ENCODE measurements at places on chromosomes 7 and 10.

DNA sequence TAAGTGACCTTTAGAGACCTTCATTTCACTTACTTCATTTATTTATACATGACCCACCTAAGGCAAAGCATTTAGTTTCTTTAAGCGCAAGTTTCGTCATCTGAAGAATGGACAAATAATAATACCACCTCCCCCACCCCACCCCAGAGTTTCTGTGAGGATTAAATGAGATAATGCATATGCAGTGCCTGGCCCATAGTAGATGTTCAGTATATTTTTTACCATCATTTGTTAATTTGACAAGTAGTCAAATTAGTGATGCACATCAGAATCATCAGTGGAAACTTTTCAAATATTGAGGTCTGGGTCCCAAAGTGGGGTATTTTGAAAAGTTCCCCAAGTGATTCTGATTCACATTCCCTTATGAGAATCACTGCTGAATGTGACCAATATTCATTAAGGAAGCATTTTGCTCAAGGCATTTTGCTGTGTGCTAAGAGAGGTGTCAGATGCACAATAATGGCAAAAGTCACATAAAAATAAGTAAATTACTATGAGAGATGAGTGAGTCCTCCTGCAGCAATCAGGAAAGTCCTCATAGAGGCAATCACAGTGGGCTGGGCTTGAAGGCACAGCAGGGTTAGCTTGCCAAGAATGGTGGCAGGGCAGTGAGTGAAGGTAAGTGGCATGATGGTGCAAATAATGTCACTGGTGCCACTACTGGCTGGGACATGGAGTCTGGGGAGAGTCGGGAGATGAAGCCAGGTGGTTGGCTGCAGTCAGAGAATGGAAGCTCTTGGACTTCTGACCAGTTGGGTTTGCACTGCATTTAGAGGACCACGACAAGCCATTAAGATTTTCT lies 244.1 kb downstream of the PTEN start:
- no peak for DNase-seq

DNA sequence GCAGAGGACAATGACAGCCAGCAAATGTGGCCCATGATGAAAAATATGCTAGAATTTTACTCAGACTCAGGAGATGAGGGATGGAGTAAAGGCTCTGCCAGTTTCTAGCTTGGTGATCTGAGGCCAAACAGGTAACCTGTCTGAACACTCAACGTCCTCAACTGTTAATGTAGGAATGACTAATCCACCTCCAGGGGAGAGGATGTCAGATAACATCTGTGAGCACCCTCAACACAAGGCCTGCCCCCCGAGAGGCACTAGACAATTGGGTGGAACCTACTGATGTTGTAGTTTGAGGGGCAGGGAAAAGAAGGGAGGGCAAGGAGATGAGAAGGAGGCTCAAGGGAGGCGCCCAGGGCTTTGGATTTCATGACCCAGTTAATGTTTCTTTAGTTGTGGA lies 445.1 kb downstream of the PLXNA4 start:
- DNase-seq: no peak

- DNase-seq: no peak
Observed at GRCh38 chr7:38507384-38507783, 123.8 kb downstream of the AMPH start.

- DNase-seq: no peak
Observed at GRCh38 chr7:97006816-97007582, 1.6 kb downstream of the DLX6 start.
